ENCODE measurements at places on chromosomes 2 and 18.

DNA sequence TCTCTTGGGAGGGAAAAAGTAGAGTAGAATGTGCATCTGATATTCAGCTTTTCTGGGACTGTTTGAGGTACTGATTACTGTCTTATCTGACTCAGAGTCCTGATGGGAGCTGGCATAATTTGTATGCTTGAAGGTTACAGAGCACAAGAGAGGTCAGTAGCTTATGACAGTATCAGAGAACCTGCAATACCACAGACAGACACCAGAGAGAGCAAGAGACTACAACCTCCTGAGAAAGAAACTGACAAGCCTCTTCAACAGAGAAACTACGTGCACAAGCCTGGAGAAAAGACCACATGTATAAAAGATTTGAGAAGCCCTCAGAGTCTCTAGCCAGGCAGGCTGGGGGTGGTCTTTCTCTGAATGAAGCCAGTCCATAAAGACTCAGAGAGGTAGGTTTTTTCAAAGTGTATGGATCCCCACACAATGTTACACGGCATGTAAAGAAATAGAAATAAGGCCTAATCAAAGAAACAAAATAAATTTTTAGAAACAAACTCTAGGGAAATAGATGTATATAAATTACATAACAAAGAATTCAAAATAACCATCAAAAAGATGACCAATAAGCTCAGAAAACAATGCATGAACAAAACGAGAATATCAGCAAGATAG, 568.3 kb downstream of the LRRTM4 start:
- DNase-seq = peak; percentile 45

DNA sequence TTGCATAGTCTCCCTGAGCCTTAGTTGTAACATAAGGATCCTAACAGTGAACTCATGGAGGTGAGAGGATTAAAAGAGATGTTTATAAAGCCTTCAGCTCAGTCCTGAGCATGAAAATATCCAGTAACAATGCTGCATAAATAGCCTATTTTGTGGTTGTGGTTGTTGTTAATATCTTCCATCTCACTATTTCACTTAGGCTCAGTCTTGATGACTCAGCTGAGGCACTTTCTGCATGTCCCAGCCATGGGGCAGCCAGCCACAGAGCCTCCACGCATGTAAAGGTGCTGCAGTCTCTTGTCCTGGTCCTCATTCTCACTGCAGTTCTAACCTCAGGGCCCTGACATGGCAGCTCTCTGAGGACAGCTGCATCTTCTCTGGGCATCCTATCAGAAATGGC, 218.8 kb upstream of the PKDCC start:
- DNase-seq = no peak

GRCh38 chr2:233989221-233989858, 61.2 kb upstream of the SPP2 start:
- DNase-seq = no peak

GRCh38 chr2:181264441-181264840, 192.7 kb upstream of the ITGA4 start:
- DNase-seq = no peak

DNA sequence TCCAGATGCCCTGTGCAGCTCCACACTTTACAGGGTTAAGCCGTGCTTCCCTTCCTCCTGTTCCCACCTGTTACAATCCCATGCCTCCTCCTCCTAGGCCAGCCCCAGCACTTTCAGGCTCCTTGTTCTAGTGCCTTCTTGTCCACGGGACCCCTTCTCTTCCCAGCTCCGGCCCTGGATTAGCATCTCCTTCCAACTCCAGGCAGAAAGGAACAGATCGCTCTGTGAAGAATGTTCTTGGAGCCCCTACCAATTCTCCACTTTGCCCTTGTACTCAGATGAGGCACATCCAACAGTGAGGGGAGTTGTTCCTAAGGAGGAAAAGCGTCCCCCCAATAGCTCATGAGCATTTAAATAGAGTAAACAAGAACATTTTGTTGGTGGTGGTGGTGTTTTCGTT, 72.7 kb downstream of the CABLES1 start:
- DNase-seq = no peak

DNA sequence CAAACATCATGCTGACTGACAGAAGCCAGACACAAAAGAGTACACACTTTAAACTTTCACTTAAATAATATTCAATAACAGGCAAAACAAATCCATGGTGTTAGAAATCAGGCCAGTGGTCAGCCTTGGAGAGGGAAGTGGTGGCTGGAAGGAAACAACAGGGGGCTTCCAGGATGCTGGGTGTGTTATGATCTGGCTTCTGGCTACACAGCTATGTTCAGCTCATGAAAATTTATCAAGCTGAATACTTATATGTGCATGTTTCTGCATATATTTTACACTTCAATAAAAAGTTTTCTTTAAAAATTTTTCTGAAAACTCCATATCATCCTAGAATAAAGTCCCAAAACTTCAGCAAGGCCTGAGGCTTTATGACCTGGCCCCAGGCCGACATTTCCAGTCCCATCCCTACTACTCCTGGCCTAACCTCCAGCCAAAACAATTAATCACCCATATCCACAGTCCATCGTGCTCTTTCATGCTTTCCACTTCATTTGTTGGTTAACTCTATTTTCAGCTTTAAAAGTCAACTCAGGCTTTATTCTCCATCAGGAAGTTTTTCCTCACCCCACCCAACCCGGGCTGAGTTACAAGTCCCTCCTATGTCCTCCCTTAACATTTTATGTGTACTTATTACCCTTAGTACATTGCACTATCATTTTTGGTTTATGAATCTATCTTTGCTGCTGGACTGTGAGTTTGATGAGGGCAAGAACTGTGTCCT, 27.9 kb upstream of the SPTBN1 start:
- DNase-seq = no peak

DNA sequence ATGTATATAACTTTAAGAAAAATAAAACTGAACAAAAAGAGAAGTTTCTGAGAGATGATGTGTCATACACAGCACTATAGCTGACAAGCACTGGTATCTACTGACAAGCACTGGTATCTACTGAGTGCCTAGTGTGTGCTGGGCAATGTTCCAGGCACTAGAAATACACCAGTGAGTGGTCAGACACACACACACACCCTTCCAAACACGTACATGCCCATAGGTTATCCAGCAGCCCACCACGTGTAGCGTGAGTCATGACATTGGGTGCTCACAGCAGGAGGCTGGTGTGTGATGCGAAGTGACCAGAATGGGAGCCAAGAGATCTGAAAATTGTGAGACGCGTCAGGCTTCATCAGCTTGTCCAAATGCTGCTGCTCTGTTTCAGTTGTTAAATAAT, 12.2 kb upstream of the GNAL start:
- DNase-seq = no peak

DNA sequence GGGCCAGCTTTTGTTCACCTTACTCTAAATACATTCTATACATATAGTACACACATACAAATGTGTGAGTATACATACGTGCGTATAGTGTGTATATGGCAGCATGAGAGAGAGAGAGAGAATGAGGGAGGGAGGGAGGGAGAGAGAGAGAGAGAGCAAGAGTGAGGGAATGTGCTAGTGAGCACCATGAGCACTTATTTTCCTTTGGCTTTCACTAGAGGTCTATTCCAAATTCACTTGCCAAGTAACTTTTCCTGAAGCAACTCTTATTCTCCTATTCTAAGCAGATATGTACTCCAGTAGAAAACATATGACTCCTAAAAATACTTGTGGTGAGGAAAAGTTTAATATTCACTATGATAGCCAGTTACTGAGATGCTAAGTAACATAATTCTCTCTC, 85.7 kb downstream of the COBLL1 start:
- no peak for DNase-seq

- no peak for DNase-seq
Observed at GRCh38 chr18:63192126-63192884, 127.3 kb downstream of the BCL2 start.

DNA sequence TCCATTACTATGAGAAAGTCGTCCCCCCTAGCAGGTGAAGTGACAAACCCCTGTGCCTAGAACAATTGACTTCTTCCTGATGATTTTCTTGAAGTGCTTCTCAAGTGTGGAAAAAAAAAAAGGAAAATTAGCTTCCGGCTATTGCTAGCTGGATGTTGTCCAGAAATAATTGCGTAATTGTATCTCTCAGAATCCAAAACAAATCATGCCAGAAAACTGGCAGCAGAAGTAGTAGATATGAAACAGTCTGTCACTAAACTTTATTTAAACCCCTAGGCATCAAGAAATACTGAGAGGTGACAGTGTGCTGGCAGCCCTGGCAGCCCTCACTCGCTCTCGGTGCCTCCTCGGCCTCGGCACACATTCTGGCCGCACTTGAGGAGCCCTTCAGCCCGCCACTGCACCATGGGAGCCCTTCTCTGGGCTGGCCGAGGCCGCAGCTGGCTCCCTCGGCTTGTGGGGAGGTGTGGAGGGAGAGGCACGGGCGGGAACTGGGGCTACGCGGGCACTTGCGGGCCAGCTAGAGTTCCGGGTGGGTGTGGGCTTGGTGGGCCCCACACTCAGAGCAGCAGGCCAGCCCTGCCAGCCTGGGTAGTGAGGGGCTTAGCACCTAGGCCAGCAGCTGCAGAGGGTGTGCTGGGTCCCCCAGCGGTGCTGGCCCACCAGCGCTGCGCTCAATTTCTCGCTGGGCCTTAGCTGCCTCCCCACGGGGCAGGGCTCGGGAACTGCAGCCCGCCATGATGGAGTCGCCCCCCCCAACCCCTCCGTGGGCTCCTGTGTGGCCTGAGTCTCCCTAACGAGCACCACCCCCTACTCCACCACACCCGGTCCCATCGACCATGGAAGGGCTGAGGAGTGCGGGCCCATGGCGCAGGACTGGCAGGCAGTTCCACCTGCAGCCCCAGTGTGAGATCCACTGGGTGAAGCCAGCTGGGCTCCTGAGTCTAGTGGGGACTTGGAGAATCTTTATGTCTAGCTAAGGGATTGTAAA, 80.5 kb upstream of the ABCA12 start:
- DNase-seq = no peak

GRCh38 chr18:29259838-29260237, 1082.9 kb upstream of the CDH2 start:
- DNase-seq = no peak

- no peak for DNase-seq
Observed at GRCh38 chr2:34123996-34124785, 525.1 kb upstream of the FAM98A start.

DNA sequence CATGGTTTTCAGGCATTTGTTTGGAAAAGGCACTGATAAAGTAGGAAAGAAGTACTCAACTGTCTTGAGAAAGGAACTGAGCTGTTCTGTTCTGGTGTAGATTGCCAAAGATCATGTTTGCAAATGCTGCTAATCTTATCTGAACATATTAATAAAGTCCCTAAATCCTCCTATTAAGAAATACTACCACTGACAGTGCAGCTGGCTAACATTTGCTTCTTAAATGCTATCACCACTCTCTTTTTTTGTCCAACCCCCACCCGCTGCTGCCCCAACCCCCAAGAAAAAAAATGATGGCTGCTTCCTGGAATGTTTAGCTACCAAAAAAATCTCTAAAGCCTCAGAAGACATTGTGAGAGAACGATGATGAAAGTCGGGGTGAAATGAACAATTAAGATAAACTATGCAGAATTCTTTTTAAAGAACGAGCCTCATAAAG, 130.7 kb downstream of the CCBE1 start:
- no peak for DNase-seq

GRCh38 chr2:202545523-202545922, 89.2 kb upstream of the FAM117B start:
- no peak for DNase-seq

DNA sequence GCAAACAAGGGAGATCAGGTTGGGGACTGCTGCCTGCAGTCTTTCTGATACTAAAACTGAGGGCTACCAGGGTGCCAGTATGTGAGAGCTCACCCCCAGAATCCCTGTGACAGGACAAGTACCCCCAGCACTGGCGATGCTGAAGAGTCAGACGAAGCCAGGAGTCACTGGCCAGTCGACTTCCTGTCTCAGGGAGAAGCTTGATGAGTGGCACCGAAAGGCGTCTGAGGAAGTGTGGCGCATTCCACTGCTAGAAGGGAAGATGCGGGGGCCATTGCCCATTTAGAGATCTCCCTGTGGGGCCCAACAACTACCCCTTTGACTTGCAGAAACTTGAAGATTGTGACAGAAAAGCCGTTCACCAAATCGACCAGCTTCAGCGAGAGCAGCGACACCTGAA, 22.0 kb downstream of the MXD1 start:
- no peak for DNase-seq

GRCh38 chr2:191274413-191274815, 29.2 kb downstream of the MYO1B start:
- no peak for DNase-seq

GRCh38 chr2:43171789-43172188, 54.6 kb downstream of the ZFP36L2 start:
- DNase-seq = no peak

DNA sequence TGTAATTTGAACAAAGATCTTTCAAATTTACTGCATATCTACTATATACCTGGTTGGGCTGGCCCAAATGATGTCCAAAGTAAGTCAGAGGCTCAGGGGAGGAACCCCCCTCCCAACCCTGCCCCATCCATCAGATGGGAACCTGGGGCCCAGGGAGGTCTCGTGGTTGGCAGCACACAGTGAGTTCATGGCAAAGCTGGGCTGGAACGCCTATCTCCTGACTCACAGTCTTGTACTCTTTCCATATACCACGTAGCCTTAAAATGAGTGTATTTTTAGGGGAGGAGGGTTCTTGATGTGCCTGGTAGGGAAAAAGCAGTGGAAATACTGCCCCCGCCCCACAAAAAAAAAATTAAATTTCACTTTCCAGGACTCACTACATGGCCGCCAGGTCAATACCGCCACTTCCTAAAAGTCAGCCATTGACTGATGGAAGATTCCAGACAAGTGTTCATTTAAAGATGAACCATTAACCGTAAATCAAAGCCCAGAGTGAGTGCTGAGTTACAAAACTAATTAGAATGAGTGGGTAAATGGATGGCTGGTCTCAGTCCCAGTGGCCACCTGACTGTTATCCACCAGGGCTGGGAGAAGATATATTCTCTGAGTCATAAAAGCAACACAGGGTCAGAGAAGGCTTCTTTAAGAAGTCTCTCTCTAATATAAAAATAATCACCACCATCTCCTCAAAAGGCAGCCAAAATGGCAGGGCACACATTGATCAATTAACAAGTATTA, 80.5 kb downstream of the ZBTB7C start:
- DNase-seq = no peak

DNA sequence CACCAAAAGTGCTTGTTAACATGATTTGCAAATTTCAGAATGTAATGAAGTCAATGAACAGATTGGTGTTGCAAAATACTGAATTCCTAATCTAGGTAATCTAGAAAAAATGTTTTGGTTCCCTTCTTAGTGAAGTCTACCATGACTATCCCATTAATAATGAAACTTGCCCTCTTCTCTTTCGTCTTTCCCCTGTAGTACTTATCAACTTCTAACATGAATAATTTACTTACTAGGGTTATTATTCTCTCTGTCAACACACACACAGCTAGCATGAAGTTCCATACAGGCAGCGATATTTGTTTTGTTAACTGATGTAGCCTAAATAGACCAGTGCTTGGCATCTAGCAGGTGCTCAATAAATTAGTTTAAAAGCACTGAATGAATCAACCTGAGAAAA, 160.2 kb downstream of the NCK2 start:
- no peak for DNase-seq

GRCh38 chr18:5167831-5168230, 29.2 kb downstream of the AKAIN1 start:
- no peak for DNase-seq

Data from HEK293T (cell line).